T-helper 9 cell (primary cell): ENCODE measurements at places on chromosomes 6 and 20.

- DNase-seq: no peak
Measured at GRCh38 chr20:1734269-1734858, 76.8 kb upstream of the SIRPG start.

DNA sequence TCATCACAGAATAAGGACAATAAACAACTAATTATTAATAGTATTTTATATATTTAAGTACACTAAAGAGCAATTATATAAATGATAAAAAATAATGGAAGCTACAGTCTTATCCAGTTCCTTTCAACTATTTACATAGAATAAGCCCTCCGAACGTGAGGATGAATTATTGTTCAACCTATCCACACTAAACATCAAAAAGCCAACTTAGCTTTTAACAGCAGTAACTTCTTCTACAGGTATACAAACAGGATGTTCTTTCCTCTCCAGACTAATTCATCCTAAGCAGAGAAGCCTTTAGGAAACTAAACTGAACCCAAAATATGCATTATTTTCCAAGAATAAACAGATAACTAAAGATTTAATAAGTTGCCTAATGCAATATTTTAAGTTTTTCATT is 2.3 kb downstream of the FKBP5 start:
- no peak for DNase-seq

DNA sequence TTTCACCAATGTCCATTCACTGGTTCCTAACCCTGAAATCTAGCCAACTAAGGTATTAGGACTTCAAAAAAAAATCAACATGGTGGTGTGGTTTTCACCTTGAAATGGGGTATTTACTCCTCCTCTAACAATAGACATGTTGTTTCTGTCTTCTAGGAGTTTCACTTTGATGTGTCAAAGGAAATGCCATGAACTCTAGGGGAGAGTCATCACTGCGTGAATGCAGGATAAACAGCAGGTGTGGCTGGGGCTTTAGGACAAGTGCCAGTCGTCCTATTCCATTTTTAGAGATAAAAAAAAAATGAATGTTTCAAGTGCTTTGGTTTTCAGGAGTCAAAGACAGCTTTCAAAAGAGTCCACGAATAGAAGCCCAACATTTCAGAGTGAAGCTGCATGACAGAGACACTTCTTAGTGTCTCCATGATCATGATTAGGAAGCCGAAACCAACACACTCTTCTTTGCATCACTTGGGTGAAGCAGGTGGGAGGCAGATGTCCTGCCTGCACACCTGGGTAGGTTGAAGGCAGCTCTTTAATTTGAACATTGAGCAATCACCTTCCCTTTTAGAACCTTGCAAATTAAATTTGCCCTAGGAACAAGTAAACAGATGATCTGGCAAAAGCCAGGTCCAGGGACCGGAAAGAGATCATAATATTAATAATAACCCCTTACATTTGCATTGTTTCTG is 328.5 kb upstream of the PRDM1 start:
- DNase-seq: no peak

GRCh38 chr6:122268394-122268793 is 131.1 kb upstream of the HSF2 start:
- DNase-seq: no peak

- DNase-seq: no peak
Measured at GRCh38 chr20:38920851-38921250, 5.4 kb upstream of the FAM83D start.

DNA sequence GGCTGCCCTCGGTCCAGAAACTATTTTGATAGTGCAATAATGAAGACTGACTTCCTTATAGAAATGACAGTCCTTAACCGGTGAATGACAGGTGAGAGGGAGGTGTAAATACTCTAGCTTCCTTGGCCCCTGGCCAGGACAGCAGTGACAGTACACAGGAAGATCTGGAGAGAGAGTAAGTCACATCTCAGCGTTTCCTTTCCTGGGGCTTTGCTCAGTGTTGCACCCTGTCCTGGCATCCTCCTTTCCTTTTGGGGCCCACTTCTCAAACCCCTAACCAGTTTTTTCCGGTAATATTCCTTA is 336.9 kb downstream of the CD83 start:
- DNase-seq: no peak

- no peak for DNase-seq
Measured at GRCh38 chr6:48747040-48747439, 636.0 kb upstream of the PTCHD4 start.

GRCh38 chr20:51695574-51696303 is 72.5 kb downstream of the ATP9A start:
- DNase-seq: no peak

GRCh38 chr6:159130846-159131245 is 38.4 kb upstream of the FNDC1 start:
- DNase-seq: no peak

GRCh38 chr20:41476013-41476441 is 109.4 kb upstream of the EMILIN3 start:
- no peak for DNase-seq

- DNase-seq: no peak
Measured at GRCh38 chr20:973785-974194, 28.3 kb downstream of the RSPO4 start.

DNA sequence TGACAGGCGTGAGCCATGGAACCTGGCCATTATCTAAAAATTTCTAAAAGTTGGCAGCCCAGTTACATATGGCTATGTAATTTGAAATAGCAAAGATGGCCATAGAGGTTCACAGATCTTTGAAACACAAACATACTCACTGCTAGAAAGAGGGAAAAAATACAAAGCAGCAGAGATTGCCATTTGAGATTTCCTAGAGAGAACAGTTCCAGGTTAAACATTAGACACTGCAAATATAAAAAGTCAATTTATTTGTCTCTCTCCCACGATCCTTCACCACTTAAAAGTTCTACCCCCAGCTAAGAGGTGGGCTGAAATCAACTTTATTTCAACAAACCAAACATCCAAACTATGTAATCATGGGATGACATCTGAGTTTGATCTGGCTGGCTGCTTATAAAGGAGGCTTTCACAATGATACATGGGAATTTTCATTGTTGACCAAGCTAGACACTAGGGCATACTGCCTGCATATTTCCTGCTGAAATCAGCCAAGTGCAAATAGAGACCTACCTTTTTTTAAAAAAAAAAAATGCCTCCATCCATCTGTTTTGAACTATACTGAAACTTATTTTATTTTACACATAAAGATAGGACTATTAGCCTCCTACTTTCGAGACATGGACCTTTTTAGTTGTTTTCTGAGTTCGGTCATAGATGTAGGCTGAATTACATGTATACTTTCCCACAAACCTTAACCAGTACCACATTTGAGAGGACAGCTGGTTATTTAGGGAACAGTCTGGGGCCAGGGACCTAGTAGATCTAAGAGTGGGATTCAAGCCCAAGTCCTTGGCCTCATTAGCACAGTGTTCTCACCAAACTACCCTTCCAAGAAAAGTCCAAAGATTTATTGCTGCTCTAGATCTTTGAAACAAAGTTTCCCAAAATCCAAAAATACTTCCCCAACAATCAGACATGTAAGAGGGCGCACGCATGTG is 16.6 kb downstream of the DCDC2 start:
- DNase-seq: no peak

- no peak for DNase-seq
Measured at GRCh38 chr20:42572320-42573016, 617.2 kb downstream of the PTPRT start.

- DNase-seq: no peak
Measured at GRCh38 chr6:2913621-2914317, 10.7 kb upstream of the SERPINB9 start.

DNA sequence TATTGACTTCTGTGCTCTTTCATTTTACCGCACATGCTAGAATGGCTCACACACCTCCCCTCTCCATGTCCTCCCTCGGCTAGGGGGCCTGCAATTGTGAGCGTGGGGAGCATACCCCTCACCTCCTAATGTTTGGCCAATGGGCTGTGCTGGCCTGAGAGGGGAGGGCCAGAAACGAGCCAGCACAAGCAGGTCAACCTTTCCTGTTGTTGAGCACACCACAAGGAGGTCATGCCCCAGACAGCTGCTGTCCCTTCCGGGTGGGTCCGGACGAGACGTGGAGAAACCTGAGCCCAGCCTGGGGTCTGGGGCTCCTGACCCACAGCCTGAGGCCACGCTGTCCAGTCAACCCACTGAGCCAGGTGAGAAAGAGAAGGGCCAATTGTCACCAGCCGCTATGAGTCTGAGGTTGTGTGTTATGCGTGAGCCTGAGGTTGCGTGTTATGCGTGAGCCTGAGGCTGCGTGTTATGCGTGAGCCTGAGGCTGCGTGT is 77.4 kb downstream of the TTLL2 start:
- no peak for DNase-seq

DNA sequence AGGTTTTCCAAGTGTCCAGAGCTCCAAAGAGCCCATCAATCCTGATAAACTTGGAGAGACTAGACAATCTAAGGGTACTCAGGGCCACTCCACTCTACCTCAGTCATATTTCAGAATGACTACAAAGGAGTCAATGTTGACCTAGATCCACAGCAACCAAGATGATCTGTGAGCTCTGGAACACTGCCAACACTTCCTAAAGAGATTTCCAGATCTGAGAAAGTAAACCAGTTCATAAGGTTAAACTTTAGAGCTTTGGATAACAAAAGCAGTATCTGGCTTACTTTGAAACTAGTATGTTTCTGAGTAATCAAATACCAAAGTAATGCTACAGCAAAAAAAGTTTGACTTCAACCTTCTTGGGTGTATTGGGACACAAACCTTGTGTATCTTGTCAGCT is 122.7 kb downstream of the BTBD9 start:
- DNase-seq: no peak

DNA sequence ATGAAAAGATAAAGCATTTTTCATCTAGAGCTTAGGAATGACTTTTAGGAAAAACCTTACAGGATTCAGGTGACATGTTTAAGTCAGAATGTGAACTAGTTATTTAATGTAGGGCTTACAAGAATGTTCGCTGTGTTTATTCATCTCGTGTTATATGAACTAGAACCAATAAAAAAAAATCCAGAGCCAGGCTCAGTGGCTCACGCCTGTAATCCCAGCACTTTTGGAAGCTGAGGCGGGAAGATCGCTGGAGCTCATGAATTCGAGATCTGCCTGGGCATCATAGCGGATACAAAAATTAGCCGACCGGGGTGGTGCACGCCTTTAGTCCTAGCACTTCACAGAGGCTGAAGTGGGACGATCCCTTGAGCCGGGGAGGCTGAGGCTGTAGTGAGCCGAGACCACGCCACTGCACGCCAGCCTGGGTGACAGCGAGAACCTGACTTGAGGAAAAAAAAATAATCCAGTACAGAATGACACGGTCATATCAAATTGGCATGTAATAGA is 46.3 kb downstream of the OR2B2 start:
- DNase-seq: no peak

DNA sequence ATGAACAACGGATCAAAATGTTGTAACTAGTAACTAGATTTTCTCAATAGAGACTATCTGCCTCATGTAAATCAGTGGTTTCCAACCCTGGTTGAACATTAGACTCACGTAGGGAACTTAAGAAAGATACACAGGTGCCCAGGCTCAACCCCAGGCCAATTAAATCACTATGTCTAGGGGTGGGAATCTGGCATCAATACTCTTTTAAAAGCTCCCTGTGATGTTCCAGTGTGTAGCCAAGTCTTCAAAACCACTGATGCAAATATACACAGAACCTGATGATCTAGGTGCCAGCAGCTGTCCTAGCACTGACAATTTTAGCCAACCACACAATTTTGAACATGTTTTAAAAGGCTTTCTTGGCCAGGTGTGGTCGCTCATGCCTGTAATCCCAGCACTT is 128.7 kb downstream of the TBC1D32 start:
- no peak for DNase-seq

GRCh38 chr6:61193771-61194170 is 1092.3 kb downstream of the KHDRBS2 start:
- DNase-seq: no peak

DNA sequence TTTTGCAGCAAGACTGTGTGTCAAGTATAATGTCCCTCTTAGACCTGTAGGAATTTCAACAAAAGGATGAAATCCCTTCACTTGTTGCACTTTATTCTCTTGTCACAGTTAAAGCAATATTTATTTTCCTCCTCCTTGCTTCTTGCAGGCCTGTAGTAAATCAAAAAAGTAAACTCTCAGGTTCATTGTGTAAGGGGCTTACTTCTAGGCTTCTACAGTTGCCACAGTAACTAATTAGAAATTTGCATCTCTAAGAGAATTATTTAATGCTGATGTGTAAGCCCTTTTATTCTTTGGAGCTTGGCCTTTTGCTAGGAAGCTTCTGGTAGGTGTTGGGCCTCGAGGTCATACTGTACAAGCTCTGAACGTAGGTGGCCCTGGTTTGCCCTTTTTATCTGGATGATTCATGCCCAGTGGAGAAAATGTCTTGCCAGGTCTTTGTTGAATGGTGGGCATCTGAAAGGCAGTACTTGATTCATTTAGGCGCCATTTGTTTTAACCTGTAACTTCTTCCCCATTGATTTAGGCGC is 47.4 kb upstream of the OLIG3 start:
- no peak for DNase-seq

DNA sequence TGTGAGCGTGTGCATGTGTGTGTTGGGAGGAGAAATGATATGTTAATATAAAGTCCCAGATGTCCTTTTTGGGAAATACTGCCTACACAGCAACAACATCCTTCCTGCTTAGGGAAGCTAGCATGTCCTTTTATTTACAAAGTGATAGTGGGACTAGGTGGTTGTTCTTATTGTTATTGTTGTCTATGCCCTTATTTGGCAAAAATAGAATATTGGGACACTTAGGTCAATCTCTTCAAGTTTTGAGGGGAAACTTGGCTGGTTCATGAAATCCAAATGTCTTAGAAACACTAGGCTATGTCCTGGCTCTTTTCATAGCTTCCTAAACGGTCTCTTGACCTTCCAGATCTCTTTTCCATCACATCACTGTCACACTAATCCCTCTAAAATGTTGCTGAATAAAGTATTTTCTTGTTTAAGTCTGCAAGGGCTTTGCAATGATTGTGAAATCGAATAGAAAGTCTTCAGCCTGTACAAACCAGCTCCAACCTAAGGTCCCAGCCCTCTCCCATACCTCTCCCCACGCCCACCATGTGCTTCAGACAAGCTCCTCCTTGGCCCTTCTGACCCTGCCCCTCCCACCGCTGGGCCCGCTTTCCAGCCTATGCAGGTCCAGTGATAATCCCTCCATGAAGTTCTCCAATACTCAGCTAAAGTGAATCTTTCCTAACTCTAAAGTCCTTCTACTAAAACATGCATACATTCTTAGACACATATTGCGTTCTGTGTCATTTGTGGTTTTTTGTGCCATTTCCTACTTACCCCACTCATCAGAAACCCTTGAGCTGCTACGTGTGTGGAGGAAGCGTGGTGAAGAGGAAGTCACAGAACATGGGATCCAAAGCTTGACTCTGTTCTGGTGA is 205.1 kb downstream of the LY86 start:
- DNase-seq: no peak
